ENCODE measurements at places on chromosomes 1 and 21. TPM values are rescaled to one million over a fixed set of nuclear protein-coding genes. Genes with fewer than 3 reads are reported as not detected.

Gene CATSPERE
- 0.50 TPM for total RNA-seq

Gene HES5
- total RNA-seq, result 0.19 TPM

Gene KRTAP21-2
- not detected for total RNA-seq

Gene ANGPTL1
- total RNA-seq, result not detected

Gene SLC44A5
- total RNA-seq, result not detected

Gene TENT5C
- 14.2 TPM for total RNA-seq

Gene ERG
- total RNA-seq, result not detected

Gene TRIM63
- total RNA-seq, result not detected
